NCI-H187 treated with DMSO at 0.1 percent for 48 hours (cell line): ENCODE measurements at places on chromosomes 5 and 9.

- DNase-seq, result no peak
These were observed 51.9 kb downstream of the COL27A1 start for GRCh38 chr9:114207034-114207810.

DNA sequence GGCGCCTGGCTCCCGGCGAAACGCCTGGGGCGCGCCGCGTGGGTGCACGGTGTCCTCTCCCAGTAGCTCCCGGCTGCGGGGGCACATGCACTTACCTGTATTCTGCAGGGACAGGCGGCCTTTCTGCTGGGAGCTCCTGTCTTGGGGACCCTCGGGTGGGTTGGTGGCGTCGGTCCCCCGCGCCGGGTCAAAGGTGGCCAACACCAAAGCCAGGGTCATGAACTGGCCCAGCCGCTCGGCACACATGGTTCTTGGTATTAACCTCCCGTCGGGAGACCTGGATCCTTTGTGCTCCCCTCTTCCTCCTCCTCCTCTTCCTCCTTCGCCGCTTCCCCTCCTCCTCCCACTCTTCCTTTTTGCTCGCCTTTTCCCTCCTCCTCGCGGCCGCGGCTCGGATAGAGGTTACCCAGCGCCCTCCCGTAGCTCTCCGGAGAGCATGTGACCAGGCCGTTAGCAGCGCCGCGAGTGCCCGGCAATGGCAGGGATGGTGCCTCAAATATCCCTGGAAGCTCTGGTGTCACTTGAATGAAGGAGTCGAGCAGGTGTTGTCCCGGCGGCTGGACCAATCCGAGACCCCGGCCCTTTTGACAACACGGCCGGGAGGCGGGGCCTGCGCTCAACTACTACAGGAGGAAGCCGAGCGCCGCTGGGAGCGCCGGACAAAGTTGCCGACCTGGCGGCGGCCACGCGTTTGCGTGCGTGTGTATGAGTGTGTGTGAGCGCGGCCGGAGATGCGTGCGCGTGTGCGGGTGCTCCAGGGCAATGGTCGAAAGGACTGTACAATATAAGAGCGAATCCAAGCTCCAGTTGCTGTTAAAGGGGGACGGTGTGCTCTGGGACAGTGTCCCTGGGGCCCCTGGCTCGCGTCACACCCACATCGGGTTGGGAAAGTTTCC, at the start of gene STC2:
Gene STC2, minus strand, starts transcription at position 467 of the 896 bp plus-strand sequence. Its CDS starts 221 bp downstream, at position 246.
- peak; percentile 59 for DNase-seq

DNA sequence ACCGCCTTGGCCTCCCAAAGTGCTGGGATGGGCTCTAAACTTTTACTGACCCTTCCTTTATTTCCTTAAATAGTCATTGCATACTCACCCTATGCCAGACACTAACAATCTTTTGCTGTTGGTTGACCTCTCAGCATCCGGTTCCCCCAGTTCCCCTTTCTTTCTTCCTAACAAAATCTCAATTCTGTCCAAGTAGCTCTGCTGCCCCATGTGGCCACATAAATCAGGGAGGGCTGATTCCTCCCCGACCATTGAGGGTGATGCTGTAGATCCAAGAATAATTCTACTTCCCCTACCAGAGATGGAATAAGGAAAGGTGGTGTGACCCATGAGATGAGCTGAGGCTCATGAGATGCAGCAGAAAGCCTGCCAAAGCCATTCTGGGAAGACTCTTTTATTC, 315.3 kb upstream of the MSX2 start:
- no peak for DNase-seq

- no peak for DNase-seq
These were observed 10.0 kb downstream of the VAV2 start for GRCh38 chr9:133981958-133982681.
